Activated CD8-positive, alpha-beta memory T cell treated with anti-CD3 and anti-CD28 coated beads for 4 hours (primary cell): ENCODE measurements at places on chromosomes 1 and 21.

DNA sequence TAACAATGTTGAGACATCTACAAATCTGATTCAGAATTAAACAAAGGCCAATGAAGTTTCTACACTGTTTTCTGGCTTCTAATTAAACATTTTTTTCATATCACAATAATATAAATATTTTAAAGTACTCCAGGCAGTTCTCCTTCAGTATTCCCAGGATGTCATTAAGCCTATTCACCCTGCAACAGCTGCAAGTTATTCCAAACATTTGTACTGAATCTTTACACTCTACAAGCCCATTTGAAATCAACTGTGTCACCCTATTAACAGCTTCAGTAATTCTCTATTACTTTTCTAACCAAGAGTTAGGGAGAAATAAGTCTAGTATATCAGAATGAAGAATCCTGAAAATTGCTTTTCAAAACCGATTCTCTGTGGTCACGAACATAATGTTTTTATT lies 124.6 kb downstream of the OLFML2B start:
- no peak for DNase-seq

- no peak for DNase-seq
Observed at GRCh38 chr1:229860926-229861325, 206.1 kb upstream of the GALNT2 start.

DNA sequence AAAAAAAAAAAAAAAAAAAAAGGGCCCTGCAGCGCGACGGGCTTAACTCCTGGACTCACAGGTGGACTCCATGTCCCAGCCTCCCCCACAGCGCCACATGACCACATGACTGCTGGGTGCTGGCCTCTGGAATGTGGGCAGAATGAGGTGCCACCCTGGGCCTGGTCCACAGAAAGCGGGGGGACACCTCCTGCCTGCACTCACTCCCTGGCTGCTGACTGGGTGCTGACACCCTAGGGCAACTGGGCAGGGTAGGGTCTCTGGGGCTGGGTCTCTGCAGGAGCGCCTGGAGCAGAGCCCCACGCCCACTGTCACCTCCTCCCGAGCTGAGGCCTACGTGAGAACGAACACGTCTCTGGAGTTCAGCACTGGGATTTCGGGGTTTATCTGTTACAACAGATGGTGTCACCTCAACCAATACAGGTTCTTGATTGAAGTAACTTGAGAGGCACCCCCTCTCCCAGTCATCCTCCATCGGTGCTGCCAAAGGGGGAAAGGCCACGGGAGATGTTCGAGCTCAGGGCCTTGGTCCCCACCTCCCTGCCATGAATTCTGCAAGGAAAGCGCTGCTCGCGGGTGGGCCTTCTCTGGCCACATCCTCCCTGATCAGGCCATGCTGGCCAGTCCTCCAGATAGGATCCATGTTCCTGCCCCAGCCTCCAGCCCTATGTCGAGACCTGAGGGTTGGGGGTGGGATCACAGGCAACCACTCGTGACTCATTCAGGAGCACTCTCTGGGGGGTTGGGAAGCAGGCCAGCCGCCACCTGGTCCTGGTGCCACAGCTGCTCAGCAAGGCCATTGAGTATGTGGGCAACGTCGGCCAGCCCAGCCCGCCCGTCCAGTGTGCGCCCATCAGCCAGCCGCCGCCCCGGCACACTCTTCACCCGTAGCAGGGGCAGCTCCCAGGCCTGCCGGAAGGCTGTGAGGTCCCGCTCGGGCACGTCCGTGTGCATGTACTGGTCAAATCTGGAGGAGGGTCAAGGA lies 5.4 kb downstream of the CPLANE2 start:
- no peak for DNase-seq

DNA sequence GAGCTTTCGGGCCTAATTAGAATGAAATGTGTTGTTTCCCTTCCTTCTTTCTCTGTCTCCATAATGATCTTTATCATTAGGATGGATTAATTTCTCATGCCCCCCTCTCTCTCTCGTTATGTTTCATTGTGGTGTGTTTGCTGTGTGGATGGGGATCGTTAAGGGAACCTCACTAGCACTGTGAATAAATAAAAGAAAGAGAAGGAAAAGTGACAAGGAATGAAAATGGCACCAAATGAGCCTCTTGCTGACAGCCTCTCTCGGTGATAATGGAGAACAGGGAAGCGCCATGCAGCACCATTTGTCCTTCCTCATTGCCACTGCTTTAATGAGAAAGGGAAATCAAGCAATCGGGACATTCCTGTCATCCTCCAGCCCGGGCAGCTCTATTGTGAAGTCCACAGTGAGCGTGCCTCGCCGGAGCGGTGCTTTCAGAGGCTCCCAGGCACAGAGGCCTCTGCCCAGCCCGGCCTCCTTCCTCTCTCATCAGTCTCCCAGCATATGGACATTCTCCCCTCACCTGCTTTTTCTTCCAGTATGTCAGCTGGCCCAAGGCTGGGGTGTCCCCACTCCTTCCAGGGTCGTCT lies 265.7 kb upstream of the TMEM51 start:
- no peak for DNase-seq

DNA sequence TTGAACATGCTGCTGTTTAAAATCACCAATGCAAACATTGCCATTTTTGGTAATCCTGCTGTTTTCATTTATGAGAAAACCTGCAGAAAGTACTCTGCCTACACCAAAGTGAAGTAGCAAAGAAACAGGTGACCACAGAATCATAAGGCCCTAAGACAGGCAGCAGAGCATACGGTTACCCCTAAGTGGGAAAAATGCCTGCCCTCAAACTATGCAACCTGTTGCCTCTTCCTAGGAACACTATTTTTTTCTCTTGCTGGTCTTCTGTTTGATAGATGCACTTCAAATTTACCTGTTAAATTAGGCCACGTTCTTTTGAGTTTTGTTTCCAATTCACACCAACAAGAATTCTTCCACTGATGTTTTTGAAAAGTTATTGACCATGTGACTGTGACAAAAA lies 89.5 kb upstream of the RAB4A start:
- DNase-seq, result no peak

DNA sequence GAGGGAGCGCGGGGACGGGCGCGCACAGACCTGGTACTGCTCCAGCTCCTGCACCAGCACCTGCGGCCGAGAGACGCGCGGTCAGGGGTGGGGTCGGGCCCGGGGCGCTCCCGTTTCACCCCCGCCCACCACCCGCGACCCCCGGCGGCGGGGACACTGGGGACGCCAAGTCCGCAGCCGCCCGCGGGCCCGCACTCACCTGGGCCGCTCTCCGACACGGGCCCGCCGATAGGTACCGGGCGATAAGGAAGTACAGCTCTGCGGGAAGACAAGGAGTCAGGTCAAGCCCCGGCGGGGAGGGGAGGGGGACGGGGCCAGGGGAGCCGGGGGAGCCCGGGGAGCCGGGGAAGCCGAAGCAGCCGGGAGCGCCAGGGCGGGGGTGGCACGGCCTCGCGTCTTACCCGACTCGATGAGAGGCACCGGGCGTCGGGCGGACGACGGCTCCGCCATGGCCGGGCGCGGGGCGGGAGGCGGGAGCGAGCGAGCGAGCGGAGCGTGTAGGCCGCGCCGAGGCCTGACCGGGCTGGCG lies 326 bp downstream of the BRWD1 start:
- peak; percentile 3 for DNase-seq

DNA sequence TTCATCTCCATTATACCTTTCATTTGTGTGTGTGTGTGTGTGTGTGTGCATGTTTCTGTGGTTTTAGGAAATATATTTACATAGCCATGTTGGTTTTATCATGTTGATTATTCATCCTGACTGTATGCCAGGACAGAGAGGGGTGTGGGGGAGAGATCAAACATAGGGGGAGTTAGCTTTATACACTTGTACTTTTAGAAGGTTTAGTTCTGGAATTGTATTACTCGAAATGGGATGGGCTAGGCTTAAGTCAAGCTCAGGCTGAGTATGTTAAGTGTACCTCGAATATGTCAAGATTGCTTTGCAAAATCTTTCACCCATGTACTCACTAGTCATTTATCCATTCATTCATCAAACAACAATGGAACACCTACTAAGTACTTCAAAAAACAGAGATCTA lies 123.3 kb downstream of the HMCN1 start:
- no peak for DNase-seq

GRCh38 chr21:42447182-42447581 lies 43.5 kb downstream of the UBASH3A start:
- DNase-seq, result no peak

DNA sequence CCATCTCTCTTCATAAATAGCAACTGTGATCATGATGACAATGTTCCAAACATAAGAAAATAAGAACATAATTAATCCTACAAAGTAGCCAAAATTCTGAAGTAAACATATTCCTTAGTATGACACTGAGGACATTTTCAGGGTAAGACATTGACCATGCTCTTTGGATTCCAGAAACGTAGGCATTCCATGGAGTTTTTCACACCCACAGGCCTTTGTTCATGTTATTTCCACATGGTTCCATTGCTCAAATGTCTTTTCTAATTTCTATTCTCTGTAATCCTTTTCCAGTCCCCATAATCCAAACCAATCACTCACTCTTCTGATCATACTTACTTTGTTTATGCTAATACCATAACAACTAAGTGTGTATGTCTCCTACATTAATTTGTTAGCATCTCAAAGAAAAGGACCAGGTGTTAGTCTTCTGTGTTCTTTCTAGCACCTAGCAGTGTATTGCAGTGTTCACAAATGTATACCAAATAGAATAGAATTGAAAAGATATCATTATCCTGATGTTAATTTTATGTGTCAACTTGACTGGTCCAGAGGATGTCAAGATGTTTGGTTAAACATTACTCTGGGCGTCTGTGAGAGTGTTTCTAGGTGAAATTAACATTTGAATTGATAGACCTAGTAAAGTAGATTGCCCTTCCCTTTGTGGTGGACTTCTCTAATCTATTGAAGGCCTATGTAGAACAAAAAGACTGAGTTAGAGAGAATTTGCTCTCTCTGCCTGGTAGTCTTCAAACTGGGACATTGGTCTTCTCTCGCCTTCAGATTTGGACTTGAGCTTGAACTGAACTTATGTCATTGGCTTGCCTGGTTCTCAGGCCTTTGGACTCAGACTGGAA lies 516.6 kb downstream of the PTPRC start:
- no peak for DNase-seq

DNA sequence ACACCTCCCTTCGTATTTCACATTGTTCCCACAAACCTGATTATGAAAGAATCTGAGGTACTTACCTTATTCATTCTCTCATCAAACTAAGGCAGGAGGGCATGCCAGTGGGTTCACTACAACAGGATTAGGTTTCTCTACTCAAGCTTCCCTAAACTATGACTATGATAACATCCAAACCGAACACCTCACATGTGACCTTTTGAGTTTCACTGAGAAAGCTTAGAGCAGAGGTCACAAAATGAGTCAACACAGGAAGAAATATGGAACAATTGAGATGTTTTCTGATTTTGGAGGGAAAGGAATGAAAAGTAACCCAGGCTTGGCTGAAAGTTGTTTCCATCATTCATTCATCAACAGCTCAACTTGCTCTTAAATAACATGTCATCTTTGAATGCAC lies 24.1 kb downstream of the UBR4 start:
- no peak for DNase-seq

GRCh38 chr21:38300141-38300578 lies 43.4 kb downstream of the KCNJ15 start:
- DNase-seq, result no peak

DNA sequence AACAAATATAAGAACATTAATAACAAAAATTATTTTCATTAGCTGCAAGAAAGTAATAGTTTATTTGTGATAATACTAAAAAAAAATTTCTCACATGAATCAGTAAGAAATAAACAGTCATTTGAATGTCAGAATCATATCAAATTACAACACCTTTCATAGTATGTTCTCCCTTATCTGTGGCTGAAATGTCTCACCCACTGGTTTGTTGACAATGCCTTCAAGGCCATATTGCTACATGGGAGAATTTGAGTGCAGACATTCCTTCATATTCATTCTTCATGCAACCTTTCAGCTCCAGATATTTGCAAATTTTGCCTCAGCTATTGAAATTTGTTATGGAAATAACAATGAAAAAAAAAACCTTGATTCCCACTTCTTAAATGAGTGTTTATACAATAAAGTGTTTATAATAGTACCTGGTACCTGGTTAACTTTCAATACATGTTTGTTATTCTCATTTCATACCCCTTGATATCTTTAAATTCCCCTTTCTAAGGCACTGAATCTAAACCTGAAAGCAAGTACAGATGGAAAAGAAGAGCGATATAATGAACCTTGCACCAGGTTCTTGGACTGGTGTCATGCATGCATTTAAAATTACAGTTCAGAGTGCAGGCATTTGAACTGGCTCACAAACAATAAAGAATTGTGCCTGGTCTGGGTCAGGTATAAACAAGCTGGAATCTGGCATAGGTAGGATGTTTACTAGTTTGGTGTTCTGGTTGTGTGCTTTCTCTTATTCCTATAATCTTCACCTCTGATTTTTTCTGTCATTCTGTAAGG lies 242.2 kb upstream of the ADGRL2 start:
- DNase-seq, result no peak

- DNase-seq, result no peak
Observed at GRCh38 chr21:31117128-31117916, 79.0 kb upstream of the KRTAP19-8 start.

- DNase-seq, result no peak
Observed at GRCh38 chr1:177928194-177928593, 41.7 kb downstream of the SEC16B start.
